ENCODE measurements at places on chromosomes 1 and 21.
A peak's percentile ranks its signal among the peaks of the same experiment; 100 is the strongest.

DNA sequence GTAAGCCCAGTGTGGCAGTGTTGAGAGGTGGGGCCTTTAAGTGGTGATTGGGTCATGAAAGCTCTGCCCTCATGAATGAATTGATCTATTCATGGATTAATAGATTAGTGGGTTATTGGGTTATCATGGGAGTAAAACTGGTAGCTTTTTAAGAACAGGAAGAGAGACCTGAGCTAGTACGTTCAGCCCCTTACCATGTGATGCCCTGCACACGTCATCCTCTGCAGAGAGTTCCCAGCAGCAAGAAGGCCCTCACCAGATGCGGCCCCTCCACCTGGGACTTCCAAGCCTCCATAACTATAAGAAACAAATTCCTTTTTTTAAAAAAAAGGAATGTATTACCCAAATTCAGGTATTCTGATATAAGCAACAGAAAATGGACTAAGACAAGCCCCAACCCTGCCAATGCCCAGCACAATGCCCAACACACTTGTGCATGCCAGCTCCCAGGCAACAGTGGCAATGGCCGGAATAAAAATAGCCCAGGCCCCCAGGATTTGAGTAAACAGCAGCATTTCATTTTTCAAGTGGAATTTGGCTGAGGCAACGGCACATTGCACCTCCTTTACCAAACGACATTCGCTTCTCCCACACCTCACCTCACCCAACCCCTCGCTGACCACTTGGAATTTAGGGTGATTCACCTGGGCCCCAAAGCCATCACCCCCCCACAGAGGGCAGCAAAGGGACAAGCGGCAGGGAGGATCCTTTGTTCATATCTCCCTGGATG is 215.9 kb downstream of the TOMM20 start:
- DNase-seq: no peak

DNA sequence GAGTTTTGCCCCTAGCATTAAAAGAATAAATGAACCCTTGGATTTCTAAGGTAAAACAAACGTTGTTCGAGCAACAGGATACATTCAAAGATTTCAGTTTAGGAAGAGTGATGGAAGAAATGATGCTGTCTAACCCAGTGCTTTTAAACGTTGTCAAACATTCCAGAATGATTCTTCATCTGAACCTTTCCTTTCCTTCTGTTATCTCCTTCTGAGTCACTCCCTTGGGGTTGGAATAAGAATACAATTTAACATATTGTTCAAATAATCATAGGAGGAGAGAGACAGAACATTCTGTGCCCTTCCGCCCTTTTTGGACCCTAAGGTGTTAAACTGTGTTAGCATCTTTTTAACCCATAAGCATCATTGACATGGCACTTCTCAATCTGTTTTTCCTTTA is 61.1 kb upstream of the RCOR3 start:
- DNase-seq: no peak

GRCh38 chr1:208562151-208562960 is 318.2 kb upstream of the PLXNA2 start:
- no peak for DNase-seq

GRCh38 chr1:59125676-59126320 is 171.1 kb upstream of the FGGY start:
- no peak for DNase-seq

DNA sequence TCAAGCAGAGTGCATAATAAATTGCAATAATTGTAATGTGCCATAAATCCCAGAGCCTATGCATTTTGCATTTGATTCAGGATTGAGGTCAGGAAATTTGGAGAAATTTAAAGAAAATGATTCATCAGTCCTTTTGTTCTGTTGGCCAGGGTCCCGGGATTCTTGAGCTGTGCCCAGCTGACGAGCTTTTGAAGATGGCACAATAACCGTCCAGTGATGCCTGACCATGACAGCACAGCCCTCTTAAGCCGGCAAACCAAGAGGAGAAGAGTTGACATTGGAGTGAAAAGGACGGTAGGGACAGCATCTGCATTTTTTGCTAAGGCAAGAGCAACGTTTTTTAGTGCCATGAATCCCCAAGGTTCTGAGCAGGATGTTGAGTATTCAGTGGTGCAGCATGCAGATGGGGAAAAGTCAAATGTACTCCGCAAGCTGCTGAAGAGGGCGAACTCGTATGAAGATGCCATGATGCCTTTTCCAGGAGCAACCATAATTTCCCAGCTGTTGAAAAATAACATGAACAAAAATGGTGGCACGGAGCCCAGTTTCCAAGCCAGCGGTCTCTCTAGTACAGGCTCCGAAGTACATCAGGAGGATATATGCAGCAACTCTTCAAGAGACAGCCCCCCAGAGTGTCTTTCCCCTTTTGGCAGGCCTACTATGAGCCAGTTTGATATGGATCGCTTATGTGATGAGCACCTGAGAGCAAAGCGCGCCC is 8.7 kb downstream of the PROX1 start:
- no peak for DNase-seq

DNA sequence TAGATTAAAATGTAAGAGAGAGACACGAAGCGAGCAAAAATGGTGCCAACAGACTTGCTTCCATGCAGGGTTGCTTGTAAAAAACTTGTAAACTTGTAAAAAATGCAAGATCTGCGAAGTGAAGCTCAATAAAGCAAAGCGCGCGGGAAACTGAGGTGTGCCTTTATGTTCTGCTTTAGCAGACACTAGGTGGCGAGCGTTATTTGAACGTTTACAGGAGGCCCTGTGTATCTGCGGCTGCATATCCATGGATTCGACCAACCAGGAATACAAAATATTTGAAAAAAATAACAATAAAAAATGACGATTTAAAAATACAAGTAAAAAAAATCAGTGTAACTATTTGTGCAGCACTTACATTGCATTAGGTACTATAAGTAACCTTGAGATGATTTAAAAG is 1.5 kb downstream of the UBE2G2 start:
- no peak for DNase-seq

- DNase-seq: no peak
Measured at GRCh38 chr1:180301135-180301742, 71.2 kb downstream of the LHX4 start.

GRCh38 chr1:230636575-230637148 is 5.6 kb upstream of the COG2 start:
- no peak for DNase-seq

DNA sequence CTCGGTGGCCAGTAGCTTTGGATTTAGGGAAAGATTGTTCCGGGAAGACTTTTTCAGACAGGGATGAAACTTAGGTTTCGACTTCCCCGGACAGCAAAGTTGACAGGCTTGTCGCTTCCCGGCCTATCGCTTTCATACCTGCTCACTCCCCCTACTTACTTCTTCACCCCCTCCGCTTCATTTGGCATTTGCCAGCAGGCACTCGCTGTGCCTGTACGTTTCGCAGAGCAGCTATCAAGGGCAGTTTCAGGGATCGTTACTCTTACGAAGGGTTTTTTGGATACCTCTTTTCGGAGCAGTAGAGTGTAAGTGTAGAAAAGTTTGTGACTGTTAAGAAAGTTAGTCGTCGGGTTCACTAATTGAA is 393 bp downstream of the BLZF1 start:
- no peak for DNase-seq

GRCh38 chr1:162612606-162613400 is 19.5 kb upstream of the DDR2 start:
- DNase-seq: no peak

DNA sequence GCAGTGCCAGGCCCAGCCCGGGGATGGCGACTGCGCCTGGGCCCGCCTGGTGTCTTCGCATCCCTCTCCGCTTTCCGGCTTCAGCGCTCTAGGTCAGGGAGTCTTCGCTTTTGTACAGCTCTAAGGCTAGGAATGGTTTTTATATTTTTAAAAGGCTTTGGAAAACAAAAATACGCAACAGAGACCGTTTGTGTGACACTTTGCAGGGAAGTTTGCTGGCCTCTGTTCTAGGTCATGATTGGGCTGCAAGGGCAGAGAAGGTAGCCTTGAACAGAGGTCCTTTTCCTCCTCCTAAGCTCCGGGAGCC is 719 bp downstream of the SOD1 start:
- no peak for DNase-seq

GRCh38 chr1:147808025-147808424 is 47.6 kb upstream of the GJA5 start:
- no peak for DNase-seq

DNA sequence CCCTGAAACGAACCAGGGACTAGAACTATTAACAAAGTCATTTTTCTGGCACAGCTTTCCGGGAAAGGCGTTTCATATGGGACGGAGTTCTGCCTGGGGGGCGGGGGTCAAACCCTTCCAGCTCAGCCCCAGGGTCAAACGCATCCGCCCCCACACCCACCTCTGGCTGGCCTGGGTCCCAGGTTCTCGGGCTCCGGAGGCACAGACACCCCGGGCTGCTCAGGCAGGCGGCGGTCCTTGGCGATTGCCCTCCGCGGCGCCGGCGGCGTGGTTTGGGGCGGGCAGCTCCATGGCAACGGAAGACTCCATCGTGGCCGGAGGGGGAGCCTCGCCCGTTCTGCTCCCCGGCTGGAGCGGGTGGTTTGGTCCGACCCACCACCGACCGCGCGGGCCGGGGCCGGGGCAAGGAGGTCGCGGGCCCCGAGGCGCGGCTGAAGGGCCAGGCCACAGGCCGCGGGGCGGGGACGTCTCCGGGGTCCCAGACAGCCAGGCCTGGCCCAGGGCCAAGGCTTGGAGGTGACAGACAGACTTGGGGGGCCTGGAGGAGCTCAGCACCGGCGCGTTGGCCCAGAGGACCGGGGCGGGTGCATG is at the start of gene CFAP74:
CFAP74 (minus strand) TSS at position 246 of the 591 bp plus-strand sequence. CDS start 12,830 bp downstream, outside the sequence.
- no peak for DNase-seq

DNA sequence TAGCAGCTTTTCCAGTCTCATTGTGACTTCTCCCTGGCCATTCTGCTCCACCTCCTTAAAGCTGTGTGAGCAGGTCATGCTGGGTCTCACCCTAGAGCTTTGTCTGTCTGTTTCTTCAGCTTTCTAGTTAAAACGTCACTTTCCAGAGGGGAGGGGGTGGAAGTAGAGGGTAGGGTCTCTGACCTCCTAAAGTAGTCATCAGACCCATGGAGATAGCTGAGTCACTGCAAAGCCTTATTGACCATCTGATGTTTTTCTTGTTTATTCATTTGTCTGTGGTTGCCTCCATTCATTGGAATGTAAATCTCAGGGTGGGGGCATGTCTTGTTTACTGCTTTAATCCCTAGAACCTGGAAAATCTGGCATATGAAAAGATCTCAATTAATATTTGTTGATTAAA is 52.7 kb downstream of the ELF3 start:
- no peak for DNase-seq

DNA sequence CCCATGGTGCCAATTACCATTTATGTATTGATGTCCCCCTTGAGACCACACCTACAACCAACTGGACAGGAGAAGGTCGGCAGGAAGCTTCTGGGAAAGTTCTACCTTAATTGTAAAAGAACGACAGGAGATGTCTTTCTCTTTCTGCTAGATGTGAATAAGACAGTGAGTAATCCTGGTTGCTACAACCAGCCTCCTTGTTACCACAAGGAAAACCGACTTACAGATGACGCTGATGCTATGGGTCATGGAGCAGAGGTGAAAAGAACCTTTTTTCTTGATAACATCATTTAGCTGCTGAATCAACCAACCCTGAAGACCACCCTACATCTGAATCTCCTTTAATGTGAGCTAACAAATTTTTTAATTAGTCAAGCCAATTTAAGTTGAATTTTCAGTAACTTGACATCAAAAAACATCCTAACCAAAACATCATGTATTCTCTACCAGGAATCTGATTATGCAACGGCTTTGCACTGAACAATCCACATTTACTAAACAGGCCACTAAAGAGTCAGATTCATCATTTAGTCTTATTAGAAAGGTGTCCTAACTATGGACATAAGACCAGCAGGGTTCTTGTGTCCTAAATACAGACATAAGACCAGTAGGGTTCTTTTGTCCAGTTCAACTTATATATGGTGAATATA is 23.0 kb downstream of the RGS2 start:
- DNase-seq: no peak

- no peak for DNase-seq
Measured at GRCh38 chr1:14412235-14412634, 186.2 kb upstream of the KAZN start.

- DNase-seq: no peak
Measured at GRCh38 chr1:89659322-89660081, 26.6 kb downstream of the LRRC8C start.

DNA sequence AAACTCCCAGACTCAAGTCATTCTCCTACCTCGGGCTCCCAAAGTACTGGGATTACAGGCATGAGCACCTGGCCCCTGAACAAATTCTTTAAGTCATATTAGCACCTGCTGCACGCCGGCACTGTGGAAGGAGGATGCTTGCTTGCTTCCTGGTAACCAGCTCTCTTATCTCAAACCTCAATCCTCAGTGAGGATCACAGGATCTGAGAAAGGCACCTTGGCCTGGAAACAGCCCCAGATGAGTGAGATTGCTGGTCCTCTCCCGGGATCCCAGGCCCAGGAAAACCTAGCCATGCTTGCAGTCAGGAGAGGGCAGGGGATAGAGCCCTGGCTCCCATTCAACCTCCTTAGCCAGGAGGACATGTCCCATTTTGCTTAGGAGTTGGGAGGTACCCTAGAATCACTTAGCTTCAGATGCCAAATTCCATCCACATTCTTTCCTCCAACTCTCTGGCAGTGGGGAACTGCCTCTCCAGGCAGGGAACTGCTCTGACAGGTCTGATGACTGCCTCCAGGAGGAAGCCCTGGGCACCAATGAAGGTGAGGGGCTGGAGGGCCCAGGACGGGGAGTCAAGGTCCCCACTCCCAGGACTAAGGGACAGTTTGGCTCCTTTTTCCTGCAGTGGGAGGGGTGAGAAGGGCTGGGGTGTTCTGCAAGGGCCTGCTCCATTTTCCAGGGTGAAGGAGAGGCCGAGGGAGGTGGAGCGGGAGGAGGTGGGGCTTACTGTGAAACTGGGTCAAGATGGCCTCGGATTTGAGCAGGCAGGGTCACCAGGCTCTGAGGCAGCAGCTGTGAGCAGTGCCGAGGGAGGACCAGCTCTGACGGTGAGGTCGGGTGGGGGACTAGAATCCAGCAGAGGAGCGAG is 9.5 kb downstream of the GPR37L1 start:
- no peak for DNase-seq

DNA sequence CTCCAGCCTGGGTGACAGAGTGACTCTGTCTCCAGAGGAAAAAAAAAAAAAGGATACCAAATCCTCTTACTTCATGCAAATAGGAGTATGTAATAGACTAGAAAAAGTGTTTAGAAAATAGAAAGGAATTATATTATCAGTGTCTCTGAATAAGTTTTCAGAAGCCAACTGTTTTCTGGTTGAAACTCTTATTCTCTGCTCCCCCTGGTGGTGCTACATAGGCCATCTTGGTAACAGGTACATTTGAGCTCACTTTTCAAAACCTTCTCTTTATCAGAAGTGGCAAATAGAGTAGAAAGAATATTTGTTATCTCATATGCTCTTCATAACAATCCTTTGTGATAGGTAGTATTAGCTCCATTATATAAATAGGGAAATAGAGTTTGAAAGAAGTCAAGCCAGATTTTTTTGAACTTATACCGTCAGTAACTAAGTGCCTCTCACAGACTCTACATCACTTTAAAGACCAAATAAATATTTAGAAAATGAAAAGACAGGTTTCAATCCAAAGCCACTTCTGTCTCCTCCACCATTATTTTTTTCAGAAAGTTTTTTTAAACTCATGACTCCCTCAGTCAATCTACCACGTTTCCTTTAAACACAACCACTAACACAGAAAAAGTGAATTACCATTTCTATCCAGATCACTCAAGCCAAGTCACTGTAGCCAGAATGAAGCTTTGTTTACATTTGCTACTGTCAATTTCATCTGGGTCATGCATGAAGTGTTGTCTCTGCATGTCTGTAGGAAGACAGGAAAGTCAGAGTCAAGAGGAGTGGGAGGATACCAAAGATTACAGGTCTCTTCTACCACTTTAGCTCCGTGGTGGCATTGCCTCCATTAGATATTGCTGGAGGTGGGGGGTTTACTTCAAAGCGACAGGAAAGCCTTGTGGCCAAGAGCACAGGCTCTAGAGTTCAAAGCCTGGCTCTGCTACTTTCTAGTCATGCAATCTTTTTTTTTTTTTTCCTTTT is 45.6 kb downstream of the IL23R start:
- peak; percentile 11 for DNase-seq

Measured in NCI-H2107 (cell line).